Activated naive CD8-positive, alpha-beta T cell treated with anti-CD3 and anti-CD28 coated beads, Interleukin-2, amount 50 U/mL, for 24 hours (primary cell): ENCODE measurements at places on chromosomes 7 and 10.

GRCh38 chr7:42217548-42217947 lies 19.5 kb downstream of the GLI3 start:
- no peak overlapping the region for H3K4me3 ChIP-seq
- no peak overlapping the region for H3K27ac ChIP-seq
- no peaks in the 10 kb centered on the region for H3K36me3 ChIP-seq
- DNase-seq, result no peak
- H3K27me3 ChIP-seq, result peaks cover 12% of the 10 kb centered on the region

GRCh38 chr10:84900141-84900540 lies 571.8 kb downstream of the CCSER2 start:
- no peak overlapping the region for H3K27ac ChIP-seq
- H3K27me3 ChIP-seq, result no peaks in the 10 kb centered on the region
- no peaks in the 10 kb centered on the region for H3K4me1 ChIP-seq
- H3K36me3 ChIP-seq, result no peaks in the 10 kb centered on the region

DNA sequence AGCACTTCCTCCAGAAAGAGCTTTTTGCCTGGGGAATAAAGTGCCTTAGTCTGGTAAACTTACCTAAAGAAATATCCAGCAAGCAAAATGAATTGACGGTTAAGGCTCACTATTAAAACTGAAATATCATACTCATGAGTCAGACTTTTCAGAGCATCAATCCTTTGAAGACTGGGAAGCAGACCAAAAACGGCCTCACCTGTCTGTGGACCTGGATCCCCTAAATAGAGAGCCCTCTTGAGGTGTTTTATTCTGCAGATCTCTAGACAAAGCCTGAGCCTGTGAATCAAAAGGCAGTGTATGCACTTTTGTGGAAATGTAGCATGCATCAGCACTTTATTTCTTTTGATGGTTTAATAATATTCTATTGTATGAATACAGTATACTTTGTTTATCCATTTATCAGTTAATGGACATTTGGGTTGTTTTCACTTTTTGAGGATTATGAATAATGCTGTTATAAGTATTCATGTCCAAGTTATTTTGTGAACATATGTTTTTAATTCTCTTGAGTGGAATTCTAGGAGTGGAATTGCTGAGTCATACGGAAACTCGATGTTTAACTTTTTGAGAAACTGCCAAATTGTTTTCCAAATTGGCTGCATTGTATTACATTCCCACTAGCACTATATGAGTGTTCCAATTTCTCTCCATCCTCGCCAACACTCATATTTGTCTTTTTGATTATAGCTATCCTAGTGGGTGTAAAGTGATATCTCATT lies 449.0 kb upstream of the IGFBP3 start:
- no peak overlapping the region for H3K27ac ChIP-seq
- H3K4me1 ChIP-seq, result no peaks in the 10 kb centered on the region
- no peaks in the 10 kb centered on the region for H3K27me3 ChIP-seq
- no peaks in the 10 kb centered on the region for H3K36me3 ChIP-seq
- H3K4me3 ChIP-seq, result no peak overlapping the region

GRCh38 chr10:7886056-7886455 lies 67.8 kb downstream of the TAF3 start:
- H3K36me3 ChIP-seq, result no peaks in the 10 kb centered on the region
- no peak overlapping the region for H3K27ac ChIP-seq
- DNase-seq, result no peak
- H3K27me3 ChIP-seq, result no peaks in the 10 kb centered on the region
- H3K4me1 ChIP-seq, result peaks cover 30% of the 10 kb centered on the region

DNA sequence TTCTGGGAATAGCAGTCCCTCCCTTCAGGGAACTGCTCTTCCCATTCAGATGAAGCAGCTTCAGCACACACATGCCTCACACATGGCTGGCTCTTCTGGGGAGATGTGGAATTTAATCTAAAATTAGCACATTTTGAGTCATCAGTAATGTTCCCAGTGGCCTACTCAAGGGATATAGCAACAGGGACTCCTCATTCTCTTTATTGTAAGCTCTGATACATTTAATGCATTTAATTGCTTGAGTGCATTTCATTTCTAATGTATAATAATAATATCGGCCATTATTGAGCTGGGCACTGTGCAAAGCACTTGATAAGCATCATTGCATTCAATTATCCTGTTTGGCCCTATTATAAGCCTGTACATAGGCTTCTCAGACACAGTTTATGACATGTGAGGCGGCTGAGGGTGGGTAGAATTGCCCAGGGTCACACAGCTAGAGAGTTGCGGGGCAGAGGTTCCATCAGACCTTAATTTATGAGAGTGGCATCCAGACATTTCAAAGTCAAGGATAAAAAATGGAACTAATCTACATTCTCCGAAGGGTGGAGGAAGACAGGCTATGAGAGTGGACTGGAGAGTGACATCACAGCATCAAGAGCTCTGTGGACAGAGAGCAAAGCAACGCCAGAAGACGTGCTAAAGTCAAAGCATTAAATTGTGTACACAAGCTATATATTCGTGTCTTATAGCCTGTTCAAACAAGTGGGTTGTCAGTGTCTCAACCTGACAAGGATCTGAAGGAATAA lies 76.8 kb downstream of the LANCL2 start:
- peaks cover 31% of the 10 kb centered on the region for H3K4me1 ChIP-seq
- H3K27ac ChIP-seq, result no peak overlapping the region
- H3K27me3 ChIP-seq, result no peaks in the 10 kb centered on the region
- H3K4me3 ChIP-seq, result no peak overlapping the region

GRCh38 chr10:117596706-117597105 lies 54.2 kb downstream of the EMX2 start:
- no peak for DNase-seq
- peaks cover 6% of the 10 kb centered on the region for H3K27me3 ChIP-seq
- H3K36me3 ChIP-seq, result no peaks in the 10 kb centered on the region
- H3K4me1 ChIP-seq, result no peaks in the 10 kb centered on the region
